ENCODE measurements at places on chromosomes 6 and 20. TPM values are rescaled to one million over a fixed set of nuclear protein-coding genes. Genes with fewer than 3 reads are reported as not detected.

GRCh38 chr6:79079561-79080041 lies 1.5 kb upstream of the PHIP start:
- no peak for DNase-seq

GRCh38 chr20:57091748-57092111 lies 174.7 kb downstream of the BMP7 start:
- no peak for DNase-seq

DNA sequence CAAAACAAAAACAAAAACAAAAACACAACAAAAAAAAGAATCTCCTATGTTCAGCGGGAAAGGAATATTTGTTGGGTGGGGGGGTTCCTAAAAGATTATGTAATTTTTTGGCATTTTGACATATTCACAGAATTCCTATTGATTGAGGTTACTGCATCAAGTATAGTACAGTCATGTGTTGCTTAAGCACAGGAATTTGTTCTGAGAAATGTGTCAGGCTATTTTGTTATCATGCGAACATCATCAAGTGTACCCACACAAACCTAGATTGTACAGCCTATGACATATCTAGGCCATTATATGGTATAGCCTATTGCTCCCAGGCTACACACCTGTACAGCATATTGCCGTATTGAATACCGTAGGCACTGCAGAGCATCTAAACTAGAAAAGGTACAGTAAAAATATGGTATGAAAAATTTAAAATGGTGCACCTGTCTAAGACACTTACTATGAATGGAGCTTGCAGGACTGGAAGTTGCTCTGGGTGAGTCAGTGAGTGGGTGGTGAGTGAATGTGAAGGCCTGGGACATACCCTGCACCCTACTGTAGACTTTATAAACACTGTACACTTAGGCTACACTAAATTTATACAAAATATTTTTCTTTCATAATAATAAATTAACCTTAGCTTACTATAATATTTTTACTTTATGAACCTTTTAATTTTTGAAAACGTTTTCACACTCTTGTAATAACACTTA lies 110.6 kb downstream of the CDKAL1 start:
- DNase-seq: no peak

GRCh38 chr6:109093732-109094415 lies 772 bp downstream of the SESN1 start:
- no peak for DNase-seq

GRCh38 chr6:52227495-52227894 lies 16.8 kb downstream of the IL17F start:
- DNase-seq: no peak

GRCh38 chr20:36093025-36093803 lies 61.3 kb upstream of the EPB41L1 start:
- DNase-seq: no peak

The SPAG4 gene
- total RNA-seq: 2.4 TPM

The SAMD3 gene
- 1.9 TPM for total RNA-seq

The FAM217A gene
- total RNA-seq: not detected

DNA sequence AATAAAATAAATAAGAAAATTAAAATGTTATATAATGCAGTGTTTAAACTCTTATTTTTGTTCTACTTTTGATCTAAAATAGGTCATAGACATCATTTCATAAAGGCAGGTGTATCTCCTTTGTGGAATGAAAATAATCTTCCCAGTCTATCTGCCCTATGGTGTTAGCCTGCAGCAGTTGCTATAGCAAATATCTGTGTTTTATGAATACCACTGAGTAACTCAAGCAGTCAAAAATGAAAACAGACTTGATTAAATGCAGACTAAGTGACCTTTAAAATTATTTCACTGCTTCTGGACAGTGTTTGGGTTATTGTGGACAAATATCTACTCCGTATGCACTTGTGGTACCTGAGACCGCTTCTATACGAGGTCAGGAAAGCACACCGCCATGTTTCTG lies 11.8 kb downstream of the HTR1B start:
- DNase-seq: no peak

- no peak for DNase-seq
These were observed 44.0 kb downstream of the GABRR2 start for GRCh38 chr6:89270951-89271721.

The OR2J3 gene
- not detected for total RNA-seq

DNA sequence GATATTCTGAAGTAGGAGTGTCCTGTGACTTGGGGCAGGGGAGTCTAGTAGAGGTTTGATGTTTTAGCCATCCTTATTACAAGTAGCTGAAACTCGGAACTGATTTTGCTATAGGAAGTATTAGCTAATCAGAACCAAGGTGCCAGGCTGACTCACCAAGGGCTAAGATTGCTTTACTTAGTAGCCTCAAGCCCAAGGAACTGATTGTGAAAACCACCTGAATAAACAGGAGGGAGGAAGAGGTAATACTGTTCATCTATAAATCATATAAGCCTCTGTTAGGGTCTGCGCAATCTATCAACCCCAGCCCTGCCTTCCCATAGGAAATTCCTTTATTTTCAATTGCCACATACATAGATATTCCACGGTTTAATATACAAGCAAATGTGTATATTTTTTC lies 54.4 kb downstream of the GNAS start:
- no peak for DNase-seq

DNA sequence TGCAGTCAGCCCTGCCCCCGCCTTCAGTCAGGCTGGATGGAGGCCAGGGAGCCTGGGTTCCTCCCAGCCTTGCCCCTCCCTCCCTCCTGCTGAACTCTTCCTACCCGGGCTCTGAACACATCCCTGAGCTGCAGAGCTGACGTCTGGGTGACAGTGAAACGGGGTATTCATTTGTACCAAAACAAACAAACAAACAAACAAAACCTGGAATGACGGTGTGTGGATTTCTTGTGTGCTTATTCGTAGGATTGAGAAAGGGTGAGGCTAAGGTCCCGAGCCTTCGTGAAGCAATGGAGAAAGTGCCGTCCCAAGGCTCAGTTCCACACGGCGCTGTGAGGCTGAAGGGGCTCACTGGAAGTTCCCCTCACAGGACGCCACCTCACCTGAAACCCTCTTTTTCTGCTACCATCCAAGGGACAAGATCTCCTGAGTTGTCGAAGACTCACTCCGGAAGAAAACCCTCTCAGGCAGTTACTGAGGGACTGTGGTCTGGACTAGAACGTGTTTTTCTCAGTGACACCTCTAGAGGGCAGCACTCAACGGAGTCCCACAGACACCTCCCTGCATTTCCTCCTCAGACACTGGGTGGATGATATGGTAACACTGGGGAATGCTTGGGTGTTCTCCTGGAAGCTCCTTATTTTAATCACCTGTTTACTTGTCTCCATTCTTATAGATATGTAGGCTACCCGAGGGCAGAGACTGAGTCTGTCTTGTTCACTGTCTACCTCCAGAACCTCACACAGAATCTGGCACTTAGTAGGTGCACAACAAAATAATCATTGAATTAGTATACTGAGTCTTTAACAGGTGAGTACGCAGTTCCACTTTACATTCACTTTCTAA lies 27.3 kb downstream of the GSTA3 start:
- DNase-seq: peak; percentile 78

The LGSN gene
- total RNA-seq: 0.19 TPM

- no peak for DNase-seq
These were observed 70.2 kb upstream of the SLC22A1 start for GRCh38 chr6:160051390-160051789.

DNA sequence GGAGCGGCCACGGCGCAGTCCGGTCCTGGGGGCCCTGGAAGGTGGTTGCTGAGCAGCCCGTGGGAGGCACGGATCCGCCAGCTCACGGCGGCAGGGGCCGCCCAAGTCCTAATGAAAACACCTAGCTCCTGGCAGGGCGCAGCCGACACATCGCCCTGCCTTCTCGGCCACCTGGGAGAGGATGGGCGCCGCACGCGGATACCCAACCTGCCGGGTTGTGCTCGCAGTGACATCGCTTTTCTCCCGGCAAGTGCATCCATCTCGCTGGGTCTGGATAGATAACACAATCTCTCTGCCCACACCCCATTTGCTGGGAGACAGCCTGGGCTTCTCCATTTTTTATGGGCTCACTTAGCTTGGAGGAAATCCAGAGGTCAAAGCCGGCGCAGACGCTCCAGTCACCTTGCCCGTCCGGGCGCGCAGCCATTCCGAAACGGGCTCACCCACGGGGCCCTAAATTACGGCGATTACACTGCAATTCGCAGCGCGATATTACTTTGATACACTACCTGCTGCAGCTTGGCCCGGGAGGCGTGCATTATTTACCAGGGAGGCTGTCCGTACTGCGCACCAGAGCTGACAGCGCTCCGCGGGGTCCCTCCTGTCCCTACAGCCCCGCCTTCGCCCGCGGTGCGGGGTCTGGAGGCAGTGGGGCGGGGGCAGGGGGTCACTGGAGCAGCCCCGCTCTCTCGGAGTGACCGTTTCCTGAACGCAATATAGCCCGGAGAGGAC lies 36.2 kb upstream of the CCDC167 start:
- no peak for DNase-seq

The HIVEP2 gene
- total RNA-seq: 5.9 TPM

GRCh38 chr6:3867641-3868502 lies 18.7 kb downstream of the FAM50B start:
- DNase-seq: no peak

DNA sequence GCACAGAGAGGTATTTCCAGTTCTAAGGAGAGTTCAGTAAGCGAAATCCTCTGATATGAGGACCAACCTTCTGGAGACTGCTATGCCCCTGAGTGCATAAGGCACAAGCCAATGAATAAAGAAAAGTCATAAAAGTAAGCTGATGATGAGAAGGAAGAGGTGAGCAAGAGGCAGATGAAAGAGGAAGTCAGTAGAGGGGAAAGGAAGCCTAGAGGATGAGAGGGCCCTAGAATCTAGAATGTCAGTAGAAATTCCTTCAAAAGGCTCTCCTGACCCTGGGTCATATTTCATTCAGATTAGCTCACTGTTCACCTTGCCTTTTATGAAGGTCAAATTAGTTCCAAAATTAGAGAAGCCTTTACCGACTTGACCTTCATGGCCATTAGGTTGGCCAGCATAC lies 209.2 kb downstream of the CD83 start:
- DNase-seq: no peak

The RAD21L1 gene
- 0.48 TPM for total RNA-seq

The KCNK5 gene
- total RNA-seq: 44.3 TPM

The C4B gene
- total RNA-seq: 3.5 TPM

The KHDRBS2 gene
- total RNA-seq: 7.7 TPM

- no peak for DNase-seq
These were observed 30.6 kb downstream of the TMEM74B start for GRCh38 chr20:1154226-1154625.

- no peak for DNase-seq
These were observed 437.2 kb upstream of the SLC35B3 start for GRCh38 chr6:8872589-8872988.

- DNase-seq: no peak
These were observed 18.1 kb downstream of the ACSS1 start for GRCh38 chr20:25039697-25040437.

The TMEM151B gene
- total RNA-seq: 15.5 TPM

DNA sequence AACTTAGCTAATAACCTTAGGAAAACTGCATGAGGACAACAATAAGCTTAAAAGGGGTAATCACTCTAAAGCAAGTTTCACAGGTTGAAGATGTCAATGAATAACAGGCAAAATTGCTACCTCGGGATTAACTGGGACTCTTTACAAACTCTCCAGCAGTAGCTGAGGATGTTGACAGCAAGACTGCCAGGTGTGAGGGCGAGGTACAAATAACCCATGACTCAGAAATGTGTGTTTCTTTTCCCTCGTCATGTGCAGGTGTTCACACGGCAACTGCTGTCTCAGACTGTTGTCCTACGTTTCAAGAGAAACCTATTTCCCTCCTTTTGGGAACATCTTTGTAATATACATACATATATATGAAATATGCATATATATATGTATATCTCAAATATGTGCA lies 15.9 kb downstream of the BCAS1 start:
- DNase-seq: no peak

The OVOL2 gene
- total RNA-seq: 11.4 TPM

The FAM209B gene
- total RNA-seq: 0.82 TPM

GRCh38 chr6:136226674-136227377 lies 23.3 kb downstream of the MTFR2 start:
- DNase-seq: no peak

DNA sequence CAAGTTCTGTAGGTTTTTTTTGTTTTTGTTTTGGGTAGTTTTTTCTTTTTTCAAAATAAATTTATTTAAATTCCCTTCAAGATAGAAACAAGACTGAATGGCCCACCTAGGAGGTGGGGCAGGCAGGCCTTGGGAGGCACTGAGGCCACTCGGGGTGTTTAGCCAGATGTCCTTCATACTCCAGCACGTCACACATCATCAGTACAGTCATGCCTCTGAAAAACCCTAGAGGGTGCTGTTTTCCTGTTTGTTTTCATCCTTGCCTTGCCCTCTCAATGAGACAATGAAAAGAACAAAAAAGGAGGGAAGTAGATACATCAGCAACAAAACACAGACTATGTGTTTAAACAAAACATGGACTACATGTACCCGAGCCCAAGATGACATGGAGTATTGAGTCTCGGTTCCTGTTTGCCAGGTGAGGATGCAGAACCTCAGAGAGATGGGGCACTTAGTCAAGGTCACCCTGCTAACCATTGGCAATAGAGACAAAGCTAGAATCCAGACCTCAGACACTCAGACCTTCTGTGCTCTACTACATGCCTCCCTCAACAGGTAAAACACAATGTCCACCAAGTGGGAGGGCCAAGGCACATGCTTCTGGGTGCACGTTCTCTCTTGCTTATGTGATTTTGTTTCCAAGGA lies 26.8 kb upstream of the CLIC5 start:
- no peak for DNase-seq

DNA sequence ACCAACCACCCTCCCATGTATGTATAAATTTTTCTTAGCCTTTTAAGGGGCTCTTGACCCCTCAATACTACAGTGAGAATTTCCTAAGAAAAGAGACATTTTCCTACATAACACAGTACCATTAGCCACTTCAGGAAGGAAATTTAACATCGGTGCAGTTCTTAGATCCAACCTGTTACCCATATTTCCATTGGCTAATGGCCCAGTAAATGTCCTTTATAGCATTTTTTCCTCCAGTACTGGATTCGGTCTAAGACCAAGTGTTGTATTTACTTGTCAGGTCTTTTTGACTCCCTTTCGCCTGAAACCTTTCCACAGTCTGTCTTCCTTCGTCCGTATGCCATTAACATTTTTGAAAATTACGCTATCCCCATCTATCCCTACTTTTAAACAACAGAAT lies 173.4 kb upstream of the PMEPA1 start:
- DNase-seq: no peak

The MUC22 gene
- total RNA-seq: not detected

- peak; percentile 72 for DNase-seq
These were observed 101.7 kb upstream of the FOXA2 start for GRCh38 chr20:22686097-22686496.

The TSHZ2 gene
- total RNA-seq: 0.30 TPM

All from H1 (cell line).